Hepatocyte (in vitro differentiated cells): ENCODE measurements at places on chromosomes 2 and 18. TPM values are rescaled to one million over a fixed set of nuclear protein-coding genes. Genes with fewer than 3 reads are reported as not detected.

GRCh38 chr2:180657054-180657453 is 323.4 kb upstream of the UBE2E3 start:
- DNase-seq: peak; percentile 60

GRCh38 chr2:137208431-137208891 is 443.1 kb downstream of the THSD7B start:
- peak; percentile 68 for DNase-seq

DNA sequence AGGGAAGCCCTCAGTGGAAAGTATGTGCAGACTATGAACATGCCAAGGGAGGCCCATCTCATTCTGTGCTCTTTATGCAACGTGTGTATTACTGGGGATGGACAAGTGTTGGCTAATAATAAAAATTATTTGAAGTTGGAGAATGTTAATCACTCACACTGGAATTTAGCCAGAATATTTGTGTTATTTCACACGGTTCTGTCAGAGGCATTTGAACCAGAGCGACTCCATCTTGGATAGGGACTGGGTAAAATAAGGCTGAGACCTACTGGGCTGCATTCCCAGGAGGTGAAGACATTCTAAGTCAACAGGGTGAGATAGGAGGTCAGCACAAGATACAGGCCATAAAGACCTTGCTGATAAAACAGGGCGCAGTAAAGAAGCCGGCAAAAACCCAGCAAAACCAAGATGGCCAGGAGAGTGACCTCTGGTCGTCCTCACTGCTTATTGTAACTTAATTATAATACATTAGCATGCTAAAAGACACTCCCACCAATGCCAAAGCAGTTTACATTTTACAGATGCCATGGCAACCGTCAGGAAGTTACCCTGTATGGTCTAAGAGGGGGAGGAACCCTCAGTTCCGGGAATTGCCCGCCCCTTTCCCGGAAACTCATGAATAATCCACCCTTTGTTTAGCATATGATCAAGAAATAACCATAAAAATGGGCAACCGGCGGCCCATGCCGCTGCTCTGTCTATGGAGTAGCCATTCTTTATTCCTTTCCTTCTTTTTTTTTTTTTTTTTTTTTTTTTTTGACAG is 2.6 kb upstream of the FZD5 start:
- DNase-seq: peak; percentile 54

- DNase-seq: no peak
Measured at GRCh38 chr2:99088017-99088416, 53.5 kb upstream of the C2orf15 start.

GRCh38 chr18:39951142-39951720 is 2003.8 kb upstream of the PIK3C3 start:
- DNase-seq: no peak

DNA sequence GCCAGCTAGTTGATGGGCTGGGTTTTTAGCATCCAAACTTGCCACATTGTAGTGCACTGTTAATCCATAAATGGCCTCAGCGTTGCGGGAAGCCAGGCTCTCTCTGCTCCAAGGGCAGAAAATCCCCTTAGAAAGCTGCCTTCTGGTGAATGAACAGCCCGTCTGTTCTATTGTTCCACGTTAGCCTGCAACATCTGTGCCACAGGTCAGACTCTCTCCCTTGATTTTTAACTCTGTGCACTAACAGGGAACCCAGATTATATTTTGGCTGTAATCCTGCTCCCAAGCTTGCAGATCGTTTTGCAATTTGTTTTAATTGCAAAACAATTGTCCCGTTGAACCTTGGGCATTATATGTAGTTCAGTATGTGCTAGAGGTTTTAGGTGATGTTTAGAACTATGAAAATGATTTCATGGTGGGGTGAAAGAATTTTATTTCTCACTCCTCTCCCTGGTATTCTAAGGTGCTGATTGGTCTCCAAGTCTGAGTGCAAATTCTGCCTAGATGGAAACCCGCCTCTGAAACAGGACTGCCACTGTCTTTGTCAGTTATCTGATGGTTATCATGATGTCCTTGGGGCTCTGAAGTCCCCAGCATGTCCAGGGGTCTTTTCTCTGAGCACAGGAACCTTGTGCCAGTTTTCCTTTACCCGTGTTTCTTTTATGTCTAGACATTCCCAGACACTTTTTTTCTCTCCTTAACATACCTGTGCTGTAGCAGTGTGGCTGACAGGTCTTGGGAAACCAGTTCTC is 106.6 kb downstream of the MAP4K4 start:
- DNase-seq: no peak

DNA sequence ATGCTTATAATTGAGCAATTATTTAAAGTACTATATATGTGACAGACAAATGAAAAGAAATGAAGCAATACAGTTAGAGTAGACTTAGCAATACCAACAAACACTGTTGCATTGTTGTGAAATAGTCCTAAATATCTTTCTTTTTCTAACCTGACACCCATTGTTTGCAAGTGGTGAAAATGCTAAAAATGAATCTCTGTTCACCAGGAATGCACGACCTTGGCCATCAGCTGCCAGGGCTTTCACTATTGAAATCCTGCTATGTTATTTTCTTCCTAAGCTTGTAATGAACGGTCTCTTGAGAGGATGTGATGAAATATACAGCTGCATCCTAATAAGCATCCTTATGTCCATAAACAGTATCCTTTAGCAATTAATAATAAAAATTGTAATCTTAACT is 136.2 kb upstream of the MGAT5 start:
- DNase-seq: no peak

DNA sequence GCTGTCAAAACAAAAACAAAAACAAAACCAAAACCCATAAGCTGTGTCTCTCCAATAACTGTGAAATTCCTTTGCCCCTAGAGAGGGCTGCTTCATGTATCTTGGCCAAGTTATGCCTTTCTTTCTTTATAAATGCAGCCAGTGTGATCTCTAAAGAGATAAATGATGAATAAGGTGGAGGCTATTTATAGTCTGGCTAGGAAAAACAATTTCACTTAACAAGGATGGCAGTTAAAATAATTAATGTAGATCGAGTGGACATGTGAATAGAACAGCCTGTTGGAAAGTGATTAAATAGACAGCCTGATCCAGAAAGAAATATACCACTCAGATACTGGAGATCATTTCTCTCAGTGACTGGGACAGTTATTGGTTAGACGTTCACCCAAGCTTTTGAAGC is 1666.9 kb upstream of the CELF4 start:
- DNase-seq: no peak

GRCh38 chr2:47109007-47109375 is 46.1 kb downstream of the STPG4 start:
- DNase-seq: no peak

DNA sequence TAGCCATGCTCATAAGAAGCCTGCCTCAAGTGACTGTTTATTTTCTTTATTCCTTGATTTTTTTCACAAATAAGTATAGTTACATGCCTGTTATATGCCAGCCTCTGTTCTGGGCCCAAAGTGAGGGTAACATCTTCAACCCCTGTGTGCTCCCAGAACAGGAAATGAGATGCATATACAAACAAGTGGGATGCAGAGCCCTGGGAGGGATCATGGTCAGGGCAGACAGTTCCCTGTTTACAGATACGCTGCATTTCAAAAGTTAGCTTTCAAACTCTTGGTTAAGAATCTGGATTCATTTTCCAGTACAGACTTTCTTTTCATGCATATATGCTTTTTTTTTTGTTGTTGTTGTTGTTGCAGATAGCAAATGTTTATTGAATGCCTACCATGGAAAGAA is 24.4 kb downstream of the GPR39 start:
- DNase-seq: no peak

GRCh38 chr2:28601616-28602015 is 105.8 kb downstream of the PLB1 start:
- DNase-seq: no peak

- no peak for DNase-seq
Measured at GRCh38 chr2:224875841-224876240, 159.7 kb upstream of the CCDC195 start.

GRCh38 chr2:161407597-161407996 is 8.5 kb upstream of the TBR1 start:
- DNase-seq: no peak

DNA sequence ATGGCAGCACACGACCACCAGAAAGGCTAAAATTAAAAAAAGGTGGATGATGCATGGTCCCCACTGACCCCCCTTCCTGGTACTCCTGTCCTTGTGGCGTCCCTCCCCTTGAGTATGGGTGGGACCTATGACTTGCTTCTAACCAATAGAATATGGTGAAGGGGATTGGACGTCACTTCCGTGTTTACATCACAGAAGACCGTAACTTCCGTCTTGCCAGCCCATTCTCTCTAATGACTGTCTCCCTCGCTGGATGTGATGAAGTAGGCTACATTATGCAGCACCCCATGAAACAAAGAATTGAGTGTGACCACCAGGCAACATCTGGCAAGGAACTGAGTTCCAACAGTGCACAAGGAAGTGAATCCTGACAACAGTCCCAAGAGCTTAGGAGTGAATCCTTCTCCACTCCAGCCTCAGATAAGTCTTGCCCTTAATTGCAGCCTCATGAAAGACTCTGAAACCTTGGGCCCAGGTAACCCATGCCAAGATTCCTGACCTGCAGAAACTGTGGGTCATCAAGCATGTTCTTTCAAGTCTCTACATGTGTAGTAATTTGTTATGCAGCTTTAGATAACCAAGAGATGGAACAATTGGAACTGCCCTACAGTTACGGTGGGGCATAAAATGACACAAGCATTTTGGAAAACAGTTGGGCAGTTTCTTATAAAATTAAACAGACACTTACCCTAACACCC is 80.1 kb upstream of the NPAS2 start:
- DNase-seq: no peak

DNA sequence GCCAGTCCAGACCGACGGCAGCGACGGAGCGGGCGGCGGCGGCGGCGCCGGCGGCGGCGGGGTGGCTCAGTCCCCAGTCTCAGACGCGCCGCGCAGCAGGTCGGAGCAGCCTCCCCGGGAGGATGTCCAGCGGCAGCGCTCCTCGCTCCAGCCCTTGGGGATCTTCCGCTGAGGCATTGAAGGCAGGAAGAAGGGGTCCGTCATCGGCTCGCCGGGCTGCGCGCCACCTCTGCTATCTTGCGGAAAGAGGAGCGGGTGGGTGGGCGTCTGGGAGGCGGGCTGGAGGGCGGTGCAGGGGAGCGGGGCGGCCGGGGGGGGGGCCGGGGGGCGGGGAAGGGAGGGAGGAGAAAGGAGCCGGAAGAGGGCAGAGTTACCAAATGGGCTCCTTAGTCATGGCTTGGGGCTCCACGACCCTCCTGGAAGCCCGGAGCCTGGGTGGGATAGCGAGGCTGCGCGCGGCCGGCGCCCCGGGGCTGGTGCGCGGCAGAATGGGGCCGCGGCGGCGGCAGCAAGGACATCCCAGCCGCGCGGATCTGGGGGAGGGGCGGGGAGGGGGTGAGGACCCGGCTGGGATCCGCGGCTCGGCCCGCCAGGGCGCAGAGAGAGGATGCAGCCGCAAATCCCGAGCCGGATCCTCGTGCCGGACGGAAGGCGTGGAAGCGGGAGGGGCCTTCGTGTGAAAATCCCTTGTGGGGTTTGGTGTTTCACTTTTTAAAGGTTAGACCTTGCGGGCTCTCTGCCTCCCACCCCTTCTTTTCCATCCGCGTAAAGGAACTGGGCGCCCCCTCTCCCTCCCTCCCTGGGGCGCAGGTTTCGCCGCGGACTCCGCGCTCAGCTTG is at the start of gene NETO1:
NETO1 (minus strand) TSS at position 242 of the 839 bp plus-strand sequence. CDS start 696 bp downstream, outside the sequence.
- DNase-seq: no peak

- no peak for DNase-seq
Measured at GRCh38 chr2:21005700-21006422, 38.0 kb downstream of the APOB start.

DNA sequence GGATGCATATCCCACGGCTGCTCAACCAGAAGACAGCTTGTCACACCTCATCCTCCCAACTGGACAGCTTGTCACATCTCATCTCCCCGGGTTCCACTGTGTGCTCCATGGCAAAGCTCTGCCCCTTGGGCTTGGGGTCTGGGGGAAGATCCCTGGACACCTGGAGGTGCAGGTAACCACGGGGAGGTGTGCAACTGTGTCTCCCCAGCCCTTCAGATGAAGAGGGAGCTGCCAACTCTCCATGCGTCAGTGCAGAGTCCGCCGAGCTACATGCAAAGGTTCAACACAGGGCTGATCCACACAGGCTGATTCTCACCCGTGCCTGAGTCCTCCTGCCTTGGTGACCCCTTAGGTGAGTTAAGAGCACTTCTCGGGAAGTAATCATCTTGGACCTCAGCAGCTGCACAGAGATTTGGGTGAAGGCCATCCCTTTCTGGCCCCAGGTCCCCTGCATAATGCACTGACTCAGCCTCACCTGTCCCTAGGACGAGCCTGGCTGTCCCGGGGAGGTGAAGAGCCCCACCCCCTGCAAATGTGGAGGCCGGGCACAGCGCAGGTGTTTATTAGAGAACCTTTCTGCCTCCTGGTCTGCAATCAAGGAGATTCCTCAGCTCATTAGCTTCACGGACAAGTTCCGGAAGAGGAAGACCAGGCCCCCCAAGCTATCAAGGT is 157.9 kb downstream of the PXDN start:
- no peak for DNase-seq

DNA sequence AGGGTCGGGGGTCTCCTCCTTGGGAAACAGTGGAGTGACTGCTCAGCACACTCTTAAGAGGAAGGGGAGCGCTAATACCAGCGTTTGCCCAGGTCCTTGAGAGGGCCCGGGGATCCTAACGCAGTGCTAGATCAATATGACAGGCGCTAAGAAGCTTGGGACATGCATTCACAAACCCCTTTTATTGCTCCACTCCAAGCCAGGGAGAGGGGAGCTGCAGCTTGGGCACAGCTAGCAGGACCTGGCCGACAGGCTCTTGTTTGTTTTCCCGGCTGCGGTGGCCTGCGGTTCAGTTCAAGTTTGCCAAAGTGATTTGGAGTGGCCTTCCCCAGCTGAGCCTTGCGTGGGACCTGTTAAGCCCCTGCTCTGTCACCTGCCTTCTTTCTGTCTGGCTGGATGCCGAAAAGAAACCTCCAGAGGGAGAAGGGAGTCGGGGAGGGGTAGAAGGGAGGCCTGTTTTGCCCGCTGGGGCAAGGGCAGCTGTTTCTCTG is 152.1 kb downstream of the GLI2 start:
- no peak for DNase-seq

GRCh38 chr2:83650898-83651297 is 808.2 kb downstream of the SUCLG1 start:
- DNase-seq: no peak

GRCh38 chr2:63590626-63591408 is 2.1 kb downstream of the MDH1 start:
- DNase-seq: peak; percentile 49

- DNase-seq: no peak
Measured at GRCh38 chr2:20054119-20054518, 2.7 kb upstream of the LAPTM4A start.

- DNase-seq: no peak
Measured at GRCh38 chr2:33785201-33786106, 186.4 kb upstream of the FAM98A start.

- DNase-seq: peak; percentile 69
Measured at GRCh38 chr18:22466608-22467395, 49.1 kb upstream of the CTAGE1 start.

The LAMA1 gene
- 50.3 and 52.7 TPM in 2 replicates for total RNA-seq

The STAT4 gene
- 6.1 and 6.6 TPM in 2 replicates for total RNA-seq

The ECEL1 gene
- 1.0 and 1.1 TPM in 2 replicates for total RNA-seq

The RUFY4 gene
- 0.10 and 0.44 TPM in 2 replicates for total RNA-seq

The GRB14 gene
- 3.6 and 4.2 TPM in 2 replicates for total RNA-seq

The SLC5A7 gene
- 0.03 TPM in 1 of 2 replicates, not detected in the other for total RNA-seq
